C1 segment of cervical spinal cord (tissue), 14 donors: ENCODE measurements at places on chromosomes 13 and 19.

- DNase-seq: no peak
Observed at GRCh38 chr13:113860051-113860664, 3.7 kb downstream of the GAS6 start.

- no peak for DNase-seq
Observed at GRCh38 chr19:55462722-55463121, 1.3 kb upstream of the ISOC2 start.

- DNase-seq: no peak
Observed at GRCh38 chr13:31063772-31064171, 97.9 kb downstream of the HSPH1 start.

GRCh38 chr19:13843104-13843921 lies 33.6 kb upstream of the NANOS3 start:
- DNase-seq: no peak

GRCh38 chr13:78020861-78021260 lies 102.2 kb upstream of the EDNRB start:
- DNase-seq: no peak

GRCh38 chr13:29718694-29719093 lies 123.2 kb upstream of the SLC7A1 start:
- no peak for DNase-seq

GRCh38 chr13:28671126-28671792 lies 12.3 kb downstream of the POMP start:
- no peak for DNase-seq

DNA sequence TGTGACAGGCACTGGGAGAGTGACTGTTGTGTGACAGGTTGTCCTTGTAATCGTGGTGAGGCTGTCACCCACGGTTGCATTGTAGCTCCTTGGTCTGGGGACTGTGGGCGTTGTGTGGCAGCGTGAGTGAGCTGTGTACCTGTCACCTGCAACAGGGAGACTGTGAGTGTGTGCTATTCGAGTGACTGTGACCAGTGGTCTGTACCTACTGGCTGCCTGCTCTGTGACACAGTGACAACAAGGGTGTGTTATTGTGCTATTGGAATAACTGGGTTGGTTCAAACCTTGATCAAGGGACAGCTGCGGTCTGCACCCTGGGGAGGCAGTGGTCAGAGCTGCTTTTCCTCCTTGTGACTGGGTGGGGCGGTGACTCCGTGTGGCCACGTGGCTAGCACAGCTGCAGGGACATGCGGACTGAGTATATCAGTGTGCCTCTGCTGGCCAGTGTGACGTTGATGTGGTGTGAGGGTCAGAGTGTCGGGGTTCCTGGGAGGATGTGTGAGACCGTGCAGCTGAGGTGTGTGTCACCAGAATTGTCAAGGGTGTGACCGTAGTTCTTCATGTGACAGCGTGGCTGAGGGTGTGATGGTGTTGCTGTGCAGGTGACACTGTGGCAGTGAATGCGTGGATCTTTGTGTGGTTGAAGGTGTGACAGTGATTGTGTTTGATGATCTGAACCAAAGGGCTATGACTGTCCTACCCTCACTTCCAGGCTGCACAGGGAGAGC lies 10.1 kb upstream of the NFIX start:
- DNase-seq: peak; percentile 63

GRCh38 chr19:49116544-49116943 lies 2.4 kb downstream of the LIN7B start:
- no peak for DNase-seq

- DNase-seq: peak; percentile 6
Observed at GRCh38 chr13:74246487-74246886, 112.3 kb upstream of the KLF12 start.

DNA sequence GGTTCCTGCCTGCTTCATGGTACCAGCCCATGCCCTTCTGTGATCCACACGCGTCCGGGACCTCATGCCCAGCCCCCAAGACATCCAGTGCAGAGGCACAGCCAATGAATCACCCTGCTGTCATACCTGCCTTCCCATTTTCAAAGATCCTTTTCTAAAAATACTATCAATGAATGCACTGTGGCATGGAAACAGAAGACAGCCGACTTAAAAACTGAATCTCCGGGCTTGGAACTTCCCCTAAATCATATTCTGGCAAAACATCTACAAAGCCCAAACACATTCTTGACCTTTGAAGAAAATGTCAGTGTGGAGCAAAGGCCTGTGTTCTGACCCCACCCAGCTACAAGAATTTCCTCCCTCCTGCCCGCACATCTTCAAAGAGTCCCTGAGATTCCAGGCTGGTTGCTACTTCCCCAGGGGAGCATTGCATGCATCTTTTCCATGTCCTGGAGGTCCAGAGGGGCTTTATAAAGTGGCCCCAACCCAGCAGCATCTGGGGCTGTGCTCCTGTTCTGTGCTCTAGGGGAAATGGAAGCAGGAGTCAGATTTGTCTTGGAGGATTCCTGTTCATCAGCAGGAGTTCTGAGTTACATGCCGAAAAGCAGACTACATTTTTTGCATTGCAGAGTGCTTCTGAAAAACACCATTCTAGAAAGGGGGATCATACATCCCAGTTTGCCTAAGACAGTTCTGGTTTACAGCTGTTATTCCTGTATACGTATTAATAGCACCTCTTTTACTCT lies 135.2 kb downstream of the USP12 start:
- DNase-seq: no peak

DNA sequence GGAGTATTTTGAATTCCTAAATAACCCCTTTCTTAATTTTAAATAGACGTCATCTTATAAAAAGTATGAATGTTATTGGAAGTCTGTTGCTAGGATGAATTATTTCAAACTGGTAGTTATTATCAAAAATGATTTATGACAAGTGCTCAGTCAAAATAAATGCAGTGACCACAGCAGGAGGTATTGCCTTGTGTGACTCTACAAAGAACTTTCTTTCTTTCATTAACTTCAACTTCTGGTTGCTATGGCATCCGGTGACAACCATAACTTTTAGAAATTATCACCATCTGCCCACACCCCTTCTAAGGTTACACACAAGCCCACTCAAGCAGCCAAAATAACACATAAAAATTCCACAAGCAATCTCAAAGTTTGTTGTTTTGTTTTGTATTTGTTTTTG lies 189.9 kb downstream of the DACH1 start:
- DNase-seq: no peak
